ENCODE measurements at places on chromosomes 16 and 17.
A peak's percentile ranks its signal among the peaks of the same experiment; 100 is the strongest.

DNA sequence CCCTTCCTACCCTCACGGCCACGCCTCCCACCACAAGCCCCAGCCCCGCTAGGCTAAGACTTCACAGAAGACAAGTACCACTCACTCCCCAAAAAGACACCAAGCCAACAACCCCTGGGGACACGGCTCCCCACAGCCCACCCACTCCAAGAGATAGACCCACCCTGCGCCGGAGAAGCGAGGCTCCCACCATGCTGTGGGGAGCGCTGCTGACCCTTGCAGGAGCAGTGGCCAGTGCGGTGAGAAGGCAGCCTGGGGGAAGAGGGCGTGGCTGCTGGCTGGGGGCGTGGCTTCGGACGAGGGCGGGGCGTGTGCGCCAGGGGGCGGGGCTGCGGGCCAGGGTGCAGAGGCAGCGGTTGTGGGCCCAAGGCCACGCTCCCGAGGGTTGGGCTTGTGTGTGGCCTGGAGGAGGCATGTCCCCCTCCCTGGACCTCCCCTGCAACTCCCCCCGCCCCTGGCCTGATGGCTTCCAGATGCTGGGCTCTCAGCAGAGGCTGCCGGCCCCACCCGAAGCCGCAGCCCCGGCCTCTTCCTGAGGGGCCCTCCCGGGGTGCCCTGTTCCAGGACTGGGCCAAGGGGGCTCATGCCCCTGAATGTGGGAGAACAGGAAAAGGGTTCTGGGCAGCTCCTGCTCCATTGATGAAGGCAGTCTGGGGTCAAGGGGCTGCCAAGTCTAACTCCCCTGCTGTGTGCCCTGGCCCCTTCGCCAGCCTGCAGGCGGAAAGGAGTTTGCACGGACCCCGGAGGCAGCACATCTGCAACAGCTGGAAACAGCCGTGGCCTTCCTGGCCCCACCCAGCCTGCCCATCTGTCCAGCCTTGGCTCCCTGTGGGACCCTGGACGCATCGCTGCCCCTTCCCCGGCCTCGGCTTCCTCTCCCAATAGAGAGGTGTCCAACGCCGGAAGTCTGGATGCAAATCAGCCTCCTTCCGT, 9.1 kb downstream of the TFAP4 start:
- DNase-seq = no peak

DNA sequence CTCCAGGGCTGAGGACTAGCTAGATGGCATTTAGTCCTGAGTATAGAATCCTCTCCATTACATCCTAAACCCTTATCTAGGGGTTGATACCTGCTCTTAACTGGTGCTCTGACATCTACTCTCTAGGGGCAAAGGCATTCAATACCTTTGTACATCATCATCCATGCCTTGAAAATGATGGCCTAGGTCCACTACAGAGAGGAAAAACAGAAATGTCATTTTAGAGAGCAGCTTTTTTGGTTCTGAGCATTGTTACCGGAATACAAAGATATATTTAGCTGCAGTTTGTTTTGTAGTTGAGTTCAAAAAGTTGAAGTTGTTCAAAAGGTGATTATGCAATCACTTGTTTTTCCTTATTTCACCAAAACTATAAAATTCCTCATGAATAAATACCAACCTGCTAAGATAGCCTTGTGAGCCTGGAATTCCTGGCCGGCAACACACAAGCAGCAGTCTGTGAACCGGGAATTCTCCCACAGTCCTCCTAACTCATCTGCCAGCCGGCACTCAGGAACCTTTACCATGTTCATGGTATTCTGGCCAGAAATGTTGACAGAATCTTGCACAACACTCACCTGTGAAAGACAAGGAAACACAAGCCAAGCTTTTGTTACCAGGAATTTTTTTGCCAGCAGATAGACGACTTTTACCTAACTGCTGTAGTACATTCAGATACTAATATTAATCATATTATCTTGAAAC, 35.4 kb downstream of the NXPH3 start:
- DNase-seq = no peak

- no peak for DNase-seq
These were observed 139.4 kb upstream of the TBX2 start for GRCh38 chr17:61260071-61260797.

DNA sequence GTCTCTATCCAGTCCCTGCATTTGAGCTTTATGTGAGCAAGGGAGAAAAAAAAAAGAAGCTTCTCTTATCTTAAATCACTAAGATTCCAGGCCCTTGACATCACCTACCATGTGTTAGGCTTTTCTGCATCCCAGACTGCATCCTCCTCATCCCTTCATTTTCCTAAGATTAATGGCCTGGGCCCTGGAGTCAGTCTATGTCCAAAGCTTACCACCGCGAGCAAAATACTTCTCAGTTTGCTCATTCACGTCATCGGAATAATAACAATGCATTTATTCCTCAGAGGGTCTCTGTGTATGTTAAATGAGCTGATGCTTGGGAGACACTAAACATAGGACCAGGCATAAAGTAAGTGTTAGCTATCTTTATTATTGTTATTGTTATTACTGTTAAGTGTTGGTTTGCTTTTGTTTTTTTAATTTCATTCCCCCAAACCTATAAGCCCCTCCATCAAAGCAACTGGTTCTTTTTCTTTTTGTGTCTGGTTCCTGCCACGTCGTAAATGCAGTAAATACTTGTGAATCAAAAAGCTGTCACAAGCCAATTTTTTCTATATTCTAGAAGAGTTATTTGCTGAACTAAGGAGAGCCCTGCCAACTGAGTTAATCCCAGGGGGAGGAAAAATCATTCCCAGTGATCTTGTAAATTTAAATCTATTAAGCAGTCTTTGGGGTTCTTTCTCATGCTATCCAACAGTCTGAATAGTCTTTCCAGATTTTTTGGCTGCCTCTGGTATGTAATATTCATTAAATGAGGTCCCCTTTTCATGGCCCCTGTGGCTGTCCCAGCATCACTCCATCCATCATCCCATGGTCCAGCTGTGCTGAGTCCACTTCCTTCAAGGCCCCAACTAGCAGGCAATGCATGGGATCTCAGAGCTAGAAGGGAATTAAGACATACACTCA, 46.5 kb downstream of the VAT1L start:
- DNase-seq = no peak

DNA sequence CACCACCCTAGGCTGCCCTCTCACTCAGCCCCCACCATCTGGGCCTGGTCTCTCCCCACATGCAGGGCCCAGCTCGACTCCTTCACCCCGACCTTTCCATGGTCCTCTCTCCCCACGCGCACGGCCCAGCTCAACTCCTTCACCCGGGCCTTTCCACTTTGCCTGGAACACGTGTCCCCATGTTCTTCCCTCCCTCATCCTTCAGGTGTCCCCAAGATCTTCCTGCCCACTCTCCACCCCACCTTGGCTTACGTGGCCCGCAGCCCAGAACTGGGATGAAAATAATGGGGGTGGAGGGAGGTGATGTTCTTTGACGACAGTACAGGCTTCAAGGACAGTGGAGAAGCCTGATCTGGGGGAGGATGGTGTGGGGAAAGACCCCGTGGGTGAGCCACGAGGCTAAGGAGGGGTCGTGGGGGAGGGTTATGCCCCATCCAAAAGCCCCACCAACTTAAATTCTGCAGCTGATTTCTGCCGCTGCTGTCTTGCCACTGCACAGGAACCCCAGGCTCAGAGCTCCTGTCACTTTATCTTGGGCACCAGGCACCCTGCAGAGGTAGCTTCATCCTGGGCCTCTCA, 9.9 kb upstream of the MEAK7 start:
- no peak for DNase-seq

DNA sequence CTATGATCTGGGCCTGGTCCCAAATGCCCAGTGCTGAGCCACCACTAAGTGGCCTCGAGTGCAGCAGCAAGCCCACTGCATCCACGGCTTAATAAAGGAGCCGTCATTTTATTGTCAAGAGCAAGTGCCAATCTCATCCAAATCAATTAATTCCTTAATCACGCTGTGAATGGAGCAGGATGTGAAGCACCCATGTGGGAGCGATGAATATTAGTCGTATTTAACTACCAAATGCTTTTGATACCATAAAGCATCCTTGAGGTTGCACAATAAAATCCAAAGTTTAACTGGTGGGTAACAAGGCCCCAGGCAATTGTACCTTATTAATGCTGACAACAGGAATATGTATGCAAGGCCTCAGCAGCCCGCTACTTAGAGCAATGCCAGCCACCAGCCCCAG, 226.0 kb upstream of the C16orf82 start:
- DNase-seq = no peak

DNA sequence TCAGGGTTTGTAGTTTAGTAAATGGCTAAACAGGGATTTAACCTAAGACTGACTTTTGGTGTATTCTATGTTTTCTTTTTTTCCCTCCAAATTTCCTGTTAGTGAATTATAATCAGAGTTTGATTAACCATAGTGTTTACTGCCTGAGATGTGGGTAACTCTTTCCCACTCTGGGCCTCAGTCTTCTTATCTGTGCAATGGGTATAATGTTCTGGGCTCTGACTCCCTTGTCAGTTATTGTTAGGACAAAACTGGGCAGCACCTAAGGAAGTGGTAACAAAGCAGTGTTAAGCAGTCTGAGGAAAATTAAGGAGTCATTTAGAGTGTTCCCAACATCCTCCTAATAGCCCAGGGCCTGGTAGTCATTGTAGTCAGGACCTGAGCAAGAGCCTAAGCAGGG, 206.4 kb upstream of the N4BP1 start:
- no peak for DNase-seq

DNA sequence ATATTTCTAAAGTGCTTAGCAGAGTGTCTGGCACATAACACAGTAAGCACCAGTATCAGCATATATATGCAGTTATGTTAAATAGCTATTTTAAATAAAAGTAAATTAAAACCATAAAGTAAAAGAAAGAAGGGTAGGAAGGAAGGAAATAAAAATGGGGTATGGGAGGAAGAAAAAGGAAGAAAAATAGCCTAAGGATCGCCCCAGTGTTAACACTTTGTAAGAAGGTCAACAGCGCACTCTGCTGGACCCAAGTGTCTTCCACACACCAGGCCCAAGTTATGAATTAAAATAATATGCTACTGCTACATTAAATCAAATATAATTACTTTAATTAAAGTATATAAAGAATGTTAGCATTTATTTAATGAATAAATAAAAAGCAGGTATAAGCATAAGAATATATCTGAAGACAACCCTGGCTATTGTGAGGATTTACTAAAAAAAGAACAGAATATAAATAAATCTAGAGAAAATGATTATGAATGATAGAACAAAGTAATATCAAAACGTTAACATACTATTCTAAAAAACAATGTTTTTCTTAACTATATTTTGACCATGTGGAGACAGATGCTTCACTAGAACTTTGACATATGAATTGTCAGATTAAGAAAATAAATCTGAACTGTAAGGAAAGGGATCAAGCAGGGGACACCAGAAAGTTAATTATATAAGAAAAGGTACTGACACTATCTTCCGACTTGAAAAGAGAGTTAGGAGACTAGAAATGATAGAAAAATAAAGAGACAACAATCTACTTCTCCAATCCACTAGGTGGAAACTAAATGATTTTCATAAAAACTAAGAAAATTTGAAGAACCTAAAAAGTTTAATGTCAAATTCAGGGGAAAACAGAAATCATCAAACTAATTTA, 25.9 kb downstream of the BRIP1 start:
- peak; percentile 62 for DNase-seq

DNA sequence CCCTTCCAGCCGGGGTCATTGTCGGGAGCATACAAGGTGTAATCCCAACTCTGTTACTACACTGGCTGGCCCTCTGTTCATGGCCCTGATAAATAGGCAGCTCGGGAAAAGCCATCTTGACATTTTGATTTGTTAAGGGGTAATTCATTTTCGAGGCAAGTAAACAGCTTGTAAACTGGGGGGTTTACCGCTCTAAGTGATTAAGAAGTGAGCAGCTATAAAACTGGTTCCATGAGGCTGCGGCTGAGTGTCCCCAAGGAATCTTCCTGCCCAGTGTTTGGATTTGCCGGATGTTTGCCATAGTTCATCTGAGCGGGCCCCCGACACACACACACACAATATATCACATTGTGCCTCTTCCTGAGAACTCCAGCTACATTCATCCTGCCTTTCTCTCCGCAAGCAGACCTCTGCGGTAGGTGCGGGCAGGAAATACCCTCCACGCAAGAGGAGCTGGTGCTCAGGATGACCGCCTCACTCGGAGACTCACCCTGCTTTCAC, 92.2 kb downstream of the SOCS1 start:
- DNase-seq = peak; percentile 48

GRCh38 chr17:61362396-61362795, 37.2 kb upstream of the TBX2 start:
- no peak for DNase-seq

- no peak for DNase-seq
These were observed 100.9 kb downstream of the VPS53 start for GRCh38 chr17:613725-614124.

DNA sequence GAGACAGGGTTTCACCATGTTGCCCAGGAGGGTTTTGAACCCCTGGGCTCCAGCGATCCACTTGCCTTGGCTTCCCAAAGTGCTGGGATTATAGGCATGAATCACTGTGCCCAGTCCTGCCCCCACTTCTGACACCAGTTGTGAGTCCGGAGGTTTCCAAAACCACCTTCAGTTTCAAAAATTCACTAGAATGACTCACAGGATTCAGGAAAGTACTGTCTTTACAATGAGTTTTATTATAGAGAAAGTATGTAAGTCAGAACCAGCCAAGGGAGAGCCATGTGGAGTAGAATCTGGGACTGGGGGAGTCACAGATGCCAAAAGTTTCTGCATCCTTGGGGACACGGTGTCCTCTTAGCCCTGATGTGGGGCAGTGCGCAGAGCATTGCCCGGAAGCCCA, 55.1 kb downstream of the PLD6 start:
- no peak for DNase-seq

GRCh38 chr17:2027528-2028233, 2.3 kb upstream of the DPH1 start:
- no peak for DNase-seq

- no peak for DNase-seq
These were observed 108.7 kb downstream of the ZFHX3 start for GRCh38 chr16:72939247-72939646.

- no peak for DNase-seq
These were observed 77.5 kb downstream of the PLXDC1 start for GRCh38 chr17:39073916-39074315.

DNA sequence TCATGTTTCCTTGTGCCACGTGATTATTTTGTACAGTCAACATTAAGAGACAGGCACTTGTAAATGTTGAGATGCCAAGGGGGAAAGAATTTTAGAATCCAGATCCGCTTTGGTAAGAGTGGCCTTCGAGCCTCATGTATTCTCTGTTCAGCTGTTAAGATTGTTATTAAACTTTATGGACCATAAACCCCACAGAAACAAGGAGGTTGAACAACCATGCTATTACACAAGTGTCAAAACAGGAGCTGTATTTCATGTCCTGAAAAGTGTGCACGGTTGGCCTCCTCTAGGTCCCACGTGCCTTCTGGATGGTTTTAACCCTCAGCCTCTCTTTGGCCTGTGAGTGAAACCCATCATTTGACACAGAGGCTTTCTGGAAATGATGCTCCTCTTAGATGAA, 691.3 kb downstream of the MAF start:
- DNase-seq = no peak

- no peak for DNase-seq
These were observed 632 bp upstream of the RTN4RL1 start for GRCh38 chr17:2025622-2026309.
